ENCODE measurements at places on chromosomes 2 and 18. TPM values are rescaled to one million over a fixed set of nuclear protein-coding genes. Genes with fewer than 3 reads are reported as not detected.

Gene SULT1C4
- not detected for total RNA-seq

Gene ZC3H15
- 115 TPM for total RNA-seq

Gene CD8B2
- 1.0 TPM for total RNA-seq

Gene SP140
- total RNA-seq, result 77.4 TPM

Gene NEU2
- not detected for total RNA-seq

Gene CRYGB
- not detected for total RNA-seq

Gene AGXT
- total RNA-seq, result not detected

Gene TEX261
- total RNA-seq, result 30.3 TPM

Gene GAREM2
- 7.2 TPM for total RNA-seq

Gene ADGRF3
- 0.97 TPM for total RNA-seq

Gene ASB18
- not detected for total RNA-seq

DNA sequence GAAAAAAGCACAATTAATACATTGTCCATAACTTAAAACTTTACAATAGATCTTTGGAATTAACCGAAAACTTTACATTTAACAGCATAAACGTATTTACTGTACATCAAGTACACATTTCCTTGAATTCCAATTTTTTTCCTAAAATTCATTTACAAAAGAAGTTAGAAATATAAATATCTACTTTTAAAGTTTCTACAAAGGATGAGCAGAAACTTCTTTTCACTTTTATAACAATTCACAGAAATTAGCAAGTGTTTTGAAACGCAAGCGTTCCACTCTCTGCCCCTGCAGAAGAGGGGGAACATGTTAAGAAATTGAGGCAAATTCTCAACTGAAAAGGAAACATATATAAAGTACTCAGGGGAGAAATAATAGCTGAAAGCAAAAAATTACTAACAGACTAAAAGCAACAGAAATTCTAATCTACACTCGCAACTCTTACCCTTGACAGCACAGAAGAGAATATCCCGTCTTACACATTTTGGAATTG is 1.5 kb downstream of the NFE2L2 start:
- DNase-seq, result no peak

GRCh38 chr2:15967415-15968279 is 27.3 kb downstream of the MYCN start:
- no peak for DNase-seq

DNA sequence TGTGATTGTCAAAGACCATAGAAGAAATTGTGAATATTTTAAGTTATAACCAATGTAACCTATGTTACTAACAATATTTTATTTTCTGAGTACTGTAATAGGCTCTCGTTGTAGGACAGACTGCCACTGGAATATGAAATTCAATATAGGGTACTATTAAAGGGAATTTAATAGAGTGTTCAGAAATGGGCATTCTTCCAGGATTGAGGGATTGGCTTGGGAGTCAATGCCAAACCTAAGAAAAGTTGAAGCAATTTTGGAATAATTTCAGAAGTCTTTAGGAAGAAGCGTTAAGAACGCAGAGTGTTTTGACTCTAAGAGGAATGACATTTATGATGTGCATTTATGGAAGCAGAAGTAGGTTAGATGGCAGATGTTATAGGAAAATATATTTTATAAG is 79.0 kb downstream of the ACVR2A start:
- no peak for DNase-seq

DNA sequence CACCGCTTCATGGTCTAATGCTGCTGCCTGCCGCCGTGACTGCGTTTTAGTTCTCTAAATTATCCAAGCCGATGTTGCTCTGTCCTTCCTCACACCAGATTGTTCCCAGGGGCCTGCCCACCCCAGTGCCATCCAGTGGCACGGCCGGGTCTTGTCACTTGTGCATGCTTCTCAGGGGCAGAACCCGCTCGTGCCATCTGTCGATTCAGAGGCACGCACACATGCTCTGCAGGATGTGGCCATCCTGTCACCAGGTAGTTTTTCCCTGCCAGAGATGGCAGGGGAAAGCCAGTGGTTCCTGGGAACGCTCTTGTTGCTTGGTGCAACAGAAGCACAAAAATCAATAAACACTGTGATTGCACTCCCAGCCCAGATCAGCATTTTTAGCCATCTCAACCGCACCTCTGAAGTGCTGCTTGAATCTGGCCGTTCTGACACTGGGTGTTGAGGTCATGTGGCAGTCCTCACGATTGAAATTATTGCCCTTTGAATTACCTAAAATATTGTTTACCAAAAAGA is 119.6 kb upstream of the BOD1L2 start:
- no peak for DNase-seq

DNA sequence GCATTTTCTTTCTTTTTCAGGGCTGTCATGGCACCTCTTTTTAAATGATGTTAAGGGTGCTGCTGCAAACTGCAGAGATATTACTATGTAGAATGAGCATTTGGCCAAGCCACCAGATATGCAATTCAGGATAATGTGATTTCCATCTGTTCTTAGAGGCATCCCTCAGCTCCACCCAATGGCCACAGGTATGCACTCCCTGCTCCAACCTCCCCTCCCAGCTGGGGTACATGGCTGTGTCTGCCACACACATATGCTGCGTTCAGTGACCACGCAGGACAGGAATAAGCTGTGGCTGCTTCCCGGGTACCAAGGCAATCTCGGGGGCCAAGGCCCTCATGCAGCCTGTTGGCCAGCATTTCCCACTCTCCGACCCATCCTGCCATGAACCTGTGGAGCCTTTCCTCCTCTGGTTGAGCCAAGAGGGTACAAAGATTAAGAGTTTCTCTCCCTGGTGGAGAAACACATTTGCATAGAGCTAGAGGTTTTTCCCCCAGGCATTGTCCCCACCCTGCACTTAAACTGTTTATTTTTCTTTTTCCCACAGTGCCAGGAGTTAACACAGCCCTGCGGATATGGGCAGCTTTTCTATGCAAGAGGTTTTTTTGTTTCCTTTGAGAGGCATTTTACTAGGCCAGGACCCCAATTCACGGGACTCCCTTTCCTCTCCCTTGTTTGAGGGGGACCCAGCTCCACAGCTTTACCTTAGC is 147.0 kb downstream of the GCA start:
- DNase-seq, result no peak

DNA sequence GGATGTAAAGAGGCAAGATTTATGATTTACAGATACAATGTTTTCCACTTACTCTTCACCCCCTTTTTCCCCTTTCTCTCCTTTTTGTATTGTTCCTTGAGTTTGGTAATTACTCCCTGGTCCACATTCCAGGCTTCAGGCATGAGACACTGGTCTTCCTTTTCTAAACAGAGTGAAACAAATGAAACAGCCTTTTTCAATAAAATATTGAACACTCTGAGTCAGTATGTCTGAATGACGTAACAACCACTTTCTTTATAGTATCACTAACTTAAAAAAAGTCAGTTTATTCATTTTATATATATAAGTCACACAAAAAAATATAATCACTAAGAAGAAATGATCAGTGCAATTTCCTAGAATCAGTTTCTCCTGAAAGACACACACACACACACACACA is 79.7 kb downstream of the STRN start:
- no peak for DNase-seq

GRCh38 chr18:76263046-76264005 is 231.7 kb downstream of the ZNF516 start:
- DNase-seq, result no peak

DNA sequence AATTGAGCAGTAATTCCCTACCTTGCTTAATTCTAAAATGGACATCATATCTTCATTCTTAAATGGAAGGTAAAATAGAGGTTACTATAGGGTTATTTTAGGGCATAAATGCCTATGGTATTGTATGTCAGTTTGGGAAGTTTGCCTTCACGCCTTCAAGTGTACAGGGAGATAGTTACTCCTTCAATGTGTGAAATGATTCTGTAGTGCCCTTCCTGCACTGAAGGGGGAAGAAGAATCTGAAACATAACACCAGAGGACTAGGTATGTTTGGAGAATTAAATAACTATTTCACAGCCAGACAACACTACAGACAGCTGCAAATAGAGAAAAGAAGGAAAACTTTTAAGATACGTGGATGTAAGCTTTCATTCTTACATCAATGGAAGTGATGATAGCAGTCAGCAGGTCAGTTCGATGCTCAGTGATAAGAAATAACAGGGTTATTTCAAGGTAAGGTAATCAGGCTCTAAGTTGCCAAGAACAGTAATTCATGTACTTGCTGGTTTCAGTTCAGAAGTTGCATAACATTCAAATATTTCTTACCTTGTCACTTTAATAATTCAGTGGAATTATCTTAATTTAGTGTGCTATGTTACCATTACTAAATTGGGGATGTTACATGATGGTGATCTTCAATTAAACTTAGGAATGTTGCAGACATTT is 4.0 kb downstream of the PKP4 start:
- DNase-seq, result no peak

- no peak for DNase-seq
Measured at GRCh38 chr2:187542123-187542522, 12.1 kb downstream of the TFPI start.

DNA sequence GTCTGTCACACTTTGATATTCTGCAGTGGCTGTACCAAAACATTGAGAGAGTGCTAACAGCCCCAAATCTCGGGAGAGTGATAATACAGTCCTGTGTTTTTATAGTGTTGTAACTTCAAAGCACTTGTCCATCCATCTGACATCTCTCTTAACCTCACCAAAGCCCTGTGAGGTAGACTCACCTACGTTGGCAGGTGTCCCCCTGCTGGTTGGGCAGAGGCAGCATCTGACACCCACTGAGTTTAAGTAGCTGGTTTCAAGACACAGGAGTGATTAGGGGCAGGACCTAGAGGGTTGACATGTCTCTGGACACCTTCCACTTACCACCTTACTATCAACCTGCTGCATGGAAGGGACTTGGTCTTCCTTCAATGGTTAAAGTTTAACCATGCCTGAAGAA is 22.9 kb downstream of the COLEC12 start:
- DNase-seq, result peak; percentile 28

- no peak for DNase-seq
Measured at GRCh38 chr2:168679741-168680310, 122.6 kb upstream of the NOSTRIN start.

DNA sequence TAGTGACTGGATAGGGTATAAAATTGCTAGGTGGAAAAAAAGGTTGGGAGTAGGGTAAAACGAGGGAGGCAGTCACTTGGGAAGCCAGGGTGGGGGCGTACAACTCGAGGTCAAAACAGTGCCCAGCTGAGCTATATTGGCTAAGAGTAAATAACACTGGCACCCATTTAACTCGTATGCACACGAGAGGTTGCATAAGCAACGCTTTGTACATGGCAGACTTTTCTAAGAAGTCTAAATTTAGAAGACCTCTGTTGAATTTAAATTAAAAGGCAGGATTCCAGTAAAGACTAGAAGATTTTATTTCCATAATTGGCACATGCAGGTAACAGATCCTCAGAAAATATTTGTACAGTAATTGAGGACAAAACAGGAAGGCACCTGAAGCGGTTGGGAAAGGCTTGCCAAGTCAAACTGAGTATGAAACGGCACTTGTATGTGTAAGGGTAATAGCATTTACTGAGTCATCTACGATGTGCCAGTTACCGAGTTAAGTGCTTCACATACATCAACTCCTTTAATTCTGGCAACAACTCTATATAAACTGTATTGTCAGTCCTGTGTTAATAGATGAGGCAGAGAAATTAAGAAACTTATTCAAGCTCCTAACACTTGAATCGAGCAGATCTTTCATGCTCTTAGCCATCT is 1.4 kb upstream of the MALT1 start:
- no peak for DNase-seq

DNA sequence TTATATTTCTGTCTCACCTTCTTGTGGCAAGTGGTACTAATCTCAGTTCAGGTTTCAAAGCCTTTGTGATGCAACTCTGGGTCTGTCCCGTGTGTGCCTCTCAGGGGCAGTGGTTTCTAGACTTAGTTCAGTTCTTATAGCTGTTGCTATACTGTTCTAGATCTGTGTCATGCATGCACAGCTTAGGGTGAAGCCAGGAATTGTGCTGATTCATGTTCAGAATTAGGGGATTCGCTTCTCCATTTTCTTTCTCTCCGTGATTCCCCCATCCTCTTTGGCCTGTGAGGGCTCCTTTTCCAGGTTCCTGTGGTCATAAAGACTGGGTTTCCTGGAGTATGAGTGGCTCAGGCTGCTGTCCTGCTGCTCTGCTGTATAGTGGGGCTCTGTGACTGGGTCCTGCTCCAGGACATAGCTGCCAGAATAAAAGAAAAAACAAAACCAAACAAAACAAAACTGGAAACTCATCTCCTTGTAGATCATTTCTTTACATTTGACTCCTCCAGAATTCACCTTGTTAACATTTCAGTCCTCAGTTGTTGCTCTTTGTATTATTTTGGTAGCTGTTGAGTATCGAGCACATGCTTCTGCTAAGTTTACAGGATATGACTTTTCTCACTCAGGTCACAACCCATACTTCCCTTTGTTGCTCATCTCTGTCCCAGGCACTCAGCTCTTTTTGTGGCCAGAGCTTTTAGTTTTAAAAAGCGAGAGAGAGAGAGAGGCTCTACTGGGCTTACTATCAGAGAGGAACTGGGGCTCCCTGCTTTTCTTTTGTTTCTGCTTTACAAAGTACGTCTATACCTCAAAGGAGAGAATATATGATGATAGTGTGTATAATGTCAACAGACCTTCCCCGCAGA is 34.2 kb downstream of the CERS6 start:
- DNase-seq, result no peak

GRCh38 chr2:223989856-223990232 is 32.6 kb downstream of the MRPL44 start:
- no peak for DNase-seq

DNA sequence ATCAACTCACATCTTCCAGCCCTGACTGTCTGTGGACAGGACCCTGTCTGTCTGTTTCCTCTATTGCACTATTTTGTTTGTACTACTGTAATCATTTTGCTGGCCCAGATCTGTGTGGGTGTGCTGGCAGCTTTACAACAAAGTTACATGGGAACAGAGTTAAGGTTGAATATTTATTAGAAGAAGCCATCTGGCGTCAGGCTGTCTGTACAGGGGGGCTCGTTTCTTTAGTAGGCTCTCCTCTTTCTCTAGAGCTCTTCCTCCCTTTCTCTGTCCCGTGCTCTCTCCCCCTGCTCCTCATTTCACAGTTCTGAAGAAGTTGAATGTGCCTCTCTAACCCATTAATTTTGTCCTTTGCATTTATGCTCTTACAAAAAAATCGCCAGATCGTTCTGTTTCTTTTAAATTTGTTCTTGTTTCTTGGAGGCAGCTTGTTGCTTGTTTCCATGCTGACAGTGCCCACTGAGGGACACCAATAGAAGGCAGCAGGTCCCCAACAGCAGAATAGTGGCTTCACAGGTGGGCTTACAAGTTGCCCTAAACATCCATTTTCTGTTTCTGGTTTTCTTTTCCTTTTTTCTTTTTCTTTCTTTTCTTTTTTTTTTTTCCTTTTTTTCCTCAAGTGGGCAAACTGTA is 315.2 kb upstream of the ZEB2 start:
- DNase-seq, result no peak

- DNase-seq, result no peak
Measured at GRCh38 chr18:55501579-55501978, 86.4 kb downstream of the TCF4 start.
